ENCODE measurements at places on chromosomes 12 and 14.

- DNase-seq = no peak
Observed at GRCh38 chr12:21992823-21993222, 51.6 kb upstream of the ABCC9 start.

DNA sequence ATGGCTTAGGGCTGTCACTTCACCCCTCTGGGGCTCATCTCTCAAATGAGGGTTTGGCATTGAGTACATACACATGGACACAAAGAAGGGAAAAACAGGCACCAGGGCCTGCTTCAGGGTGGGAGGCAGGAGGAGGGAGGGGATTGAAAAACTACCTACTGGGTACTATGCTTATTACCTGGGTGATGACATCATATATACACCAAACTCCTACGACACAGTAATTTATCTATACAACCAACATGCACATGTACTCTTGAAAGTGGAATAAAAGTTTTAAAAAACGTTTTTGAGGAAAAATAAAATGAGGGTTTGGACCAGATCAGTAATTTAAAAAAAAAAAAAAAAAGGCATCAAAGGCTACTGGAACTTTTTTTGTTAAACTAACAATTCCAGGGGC, 3.6 kb upstream of the TC2N start:
- DNase-seq = no peak

- DNase-seq = no peak
Observed at GRCh38 chr14:104752423-104752734, 568 bp upstream of the SIVA1 start.

GRCh38 chr14:65210118-65210821, 108.0 kb upstream of the MAX start:
- DNase-seq = no peak

DNA sequence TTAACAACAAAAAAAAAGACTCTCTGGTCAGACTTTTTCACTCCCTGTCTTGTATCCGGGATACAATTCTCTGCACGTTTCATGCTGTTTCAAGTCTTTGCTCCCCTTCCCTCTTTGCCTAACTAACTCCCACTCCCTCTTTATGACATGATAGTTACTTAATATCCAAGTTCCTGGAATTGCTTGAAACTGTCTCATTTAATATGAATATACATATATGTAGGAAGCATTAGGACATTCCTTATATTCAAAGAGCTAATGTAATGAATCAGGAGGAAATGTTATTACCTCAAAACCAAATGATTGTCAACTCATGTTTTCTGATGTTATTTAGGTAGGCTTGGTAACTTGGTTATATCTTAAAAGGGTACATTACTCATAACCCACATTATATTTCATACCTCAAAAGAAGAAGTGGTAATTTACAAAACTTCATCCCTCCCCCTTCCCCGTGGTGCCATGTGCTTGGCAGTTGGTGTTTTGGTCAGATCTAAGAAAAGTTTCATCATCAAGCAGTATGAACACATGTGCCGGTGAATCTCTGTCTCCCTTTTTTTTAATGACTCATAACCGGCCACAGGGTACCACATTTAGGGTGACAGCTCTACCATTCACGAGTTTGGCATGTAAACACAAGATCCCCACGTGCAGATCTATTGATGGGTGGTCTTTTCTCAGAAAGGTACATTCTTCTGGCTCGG, 56.5 kb downstream of the HCAR2 start:
- DNase-seq = peak; percentile 15

DNA sequence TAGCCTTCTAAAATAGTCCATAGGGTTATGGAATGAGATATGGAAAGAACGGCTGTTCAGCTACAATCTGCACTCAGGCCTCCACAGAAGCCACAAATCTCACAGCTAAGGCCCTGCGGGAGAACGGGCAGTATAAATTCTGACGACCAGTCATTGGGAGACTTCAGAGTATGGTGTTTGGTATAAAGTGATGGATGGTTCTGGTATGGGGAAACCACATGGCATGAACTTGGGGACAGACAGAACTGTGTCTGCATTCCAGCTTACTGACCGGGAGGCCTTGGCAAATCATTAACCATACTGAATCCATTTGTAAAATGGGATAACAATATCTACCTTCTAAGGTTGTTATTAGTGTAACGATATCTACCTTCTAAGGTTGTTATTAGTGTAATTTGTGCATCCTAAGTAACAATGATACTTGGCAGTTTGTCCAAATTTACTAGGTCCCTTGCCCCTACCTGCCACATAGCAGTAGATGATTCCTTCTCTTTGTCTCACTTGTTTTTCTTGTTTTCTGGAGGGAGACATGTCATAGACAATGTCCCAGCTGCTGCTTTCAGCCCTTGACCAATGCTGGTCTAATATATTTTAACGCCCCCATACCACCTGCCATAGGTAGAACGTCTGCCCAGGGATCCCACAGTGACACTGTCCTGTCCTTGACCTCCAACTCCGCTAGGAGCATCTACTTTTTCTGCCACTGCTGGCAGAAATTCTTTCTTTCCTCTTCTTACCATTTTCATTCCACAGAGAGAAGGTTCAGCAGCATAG, 6.8 kb downstream of the CDKL1 start:
- DNase-seq = no peak
